ENCODE measurements at places on chromosomes 16 and 17.

DNA sequence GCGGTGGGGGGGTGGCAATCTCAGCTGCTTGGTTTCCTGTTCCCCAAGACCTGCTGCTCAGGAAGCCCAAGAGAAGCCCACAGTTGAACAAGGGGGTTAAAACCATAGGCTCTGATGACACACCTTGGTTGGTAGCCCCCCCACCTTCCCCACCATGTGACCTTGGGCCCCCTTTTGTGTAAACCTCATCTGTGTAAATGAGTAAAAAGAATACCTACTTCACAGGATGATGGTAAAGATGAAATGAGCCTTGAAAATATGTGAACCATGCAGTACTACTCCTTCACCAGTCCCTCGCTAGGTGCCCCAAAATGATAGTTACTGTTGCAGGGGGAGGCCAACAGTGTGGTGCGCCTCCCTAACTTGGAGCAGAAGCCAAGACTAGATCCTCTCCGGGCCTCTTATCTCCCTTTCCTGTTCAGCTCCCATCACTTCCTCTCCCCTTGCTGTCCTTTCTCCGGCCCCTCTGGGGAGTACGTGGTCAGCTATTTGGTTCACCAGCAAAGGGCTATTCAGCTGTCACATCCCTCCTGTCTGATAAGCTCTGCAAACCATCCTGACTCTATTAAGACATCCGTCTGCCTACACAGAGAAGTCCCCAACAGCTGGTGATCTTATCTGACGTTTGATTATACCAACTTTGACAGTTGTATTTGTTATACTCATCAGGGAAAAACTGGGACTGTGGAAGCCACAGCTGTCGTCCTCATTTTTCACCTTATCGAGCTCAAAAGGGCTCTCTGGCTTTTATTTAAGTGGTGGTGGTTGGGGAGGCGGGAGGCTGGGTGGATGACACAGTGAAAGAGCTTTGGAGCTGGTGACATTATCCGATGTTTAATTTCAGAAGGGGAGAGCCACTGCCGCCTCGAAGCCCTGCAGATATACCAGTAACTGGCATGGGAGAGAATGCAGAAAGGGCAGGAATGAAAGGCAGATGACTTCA lies 19.9 kb downstream of the DCAKD start:
- no peak for DNase-seq

DNA sequence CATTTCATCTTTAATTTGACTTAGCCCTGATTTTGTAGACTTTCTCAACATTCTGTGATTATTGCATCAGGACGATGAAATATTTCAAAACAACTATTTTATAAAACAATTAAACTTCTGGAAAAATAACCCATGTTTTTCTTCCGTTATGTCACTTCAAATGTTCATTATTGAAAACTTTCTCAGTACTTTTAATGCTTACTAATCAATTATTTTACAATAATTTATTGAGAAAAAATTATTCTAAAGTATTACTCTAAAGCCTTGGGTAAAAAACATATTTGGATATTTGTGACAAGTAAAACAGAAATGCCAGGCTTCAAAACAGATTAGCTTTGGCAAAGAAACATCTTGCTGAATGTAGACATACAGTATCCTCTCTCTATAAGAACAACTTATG lies 46.3 kb upstream of the DHX40 start:
- no peak for DNase-seq

DNA sequence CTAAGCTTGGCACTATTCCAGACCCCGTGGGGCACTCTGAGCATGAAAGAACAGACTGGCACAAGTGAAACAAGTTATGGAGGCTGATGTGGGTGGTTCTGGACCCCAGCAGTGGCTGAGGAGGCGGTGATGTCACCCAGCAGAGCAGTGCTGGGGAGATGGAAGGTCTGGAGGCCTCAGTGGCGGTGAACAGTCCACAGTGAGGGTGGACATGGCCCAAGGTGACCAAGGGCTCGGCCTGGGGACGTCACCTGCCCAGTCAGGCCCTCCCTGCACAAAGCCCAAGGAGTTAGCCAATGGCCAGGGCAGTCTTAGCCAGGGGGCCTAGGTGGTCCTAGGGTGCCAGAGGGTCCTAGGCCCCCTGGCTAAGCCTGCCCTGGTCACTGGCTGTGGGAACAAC lies 24.5 kb downstream of the SMPD3 start:
- DNase-seq: no peak

DNA sequence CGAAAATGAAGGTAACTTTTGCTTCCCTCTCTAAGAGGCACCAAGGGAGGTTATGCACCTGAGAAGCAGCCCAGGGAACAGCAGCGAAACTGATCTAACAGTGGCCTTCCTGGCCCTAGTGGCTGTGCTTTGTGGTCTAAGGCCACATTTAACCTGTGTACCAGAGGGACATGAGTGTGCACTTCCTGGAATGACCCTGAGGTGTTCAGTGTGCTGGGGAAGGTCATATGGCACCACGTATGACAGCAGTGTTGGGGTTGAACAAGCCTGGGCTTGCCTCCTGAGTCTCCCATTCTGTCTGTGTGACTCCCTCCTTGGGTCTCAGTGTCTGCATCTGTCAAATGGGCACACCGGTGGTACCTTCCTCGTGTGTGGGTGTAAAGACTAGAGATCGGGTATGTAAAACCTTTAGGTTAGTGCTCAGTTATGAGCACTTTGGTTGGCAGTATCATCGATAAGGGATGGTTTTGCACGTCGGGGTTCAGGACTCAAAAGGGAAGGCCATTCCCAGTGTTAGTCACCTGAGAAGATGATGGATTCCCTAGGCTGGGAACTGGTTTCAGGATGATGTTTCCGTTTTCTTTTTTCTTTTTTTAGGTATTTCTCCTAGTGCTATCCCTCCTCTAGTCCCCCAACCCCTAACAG lies 31.9 kb downstream of the PLCG2 start:
- DNase-seq: no peak

- no peak for DNase-seq
Measured at GRCh38 chr17:34399725-34400124, 36.7 kb upstream of the CCL1 start.

DNA sequence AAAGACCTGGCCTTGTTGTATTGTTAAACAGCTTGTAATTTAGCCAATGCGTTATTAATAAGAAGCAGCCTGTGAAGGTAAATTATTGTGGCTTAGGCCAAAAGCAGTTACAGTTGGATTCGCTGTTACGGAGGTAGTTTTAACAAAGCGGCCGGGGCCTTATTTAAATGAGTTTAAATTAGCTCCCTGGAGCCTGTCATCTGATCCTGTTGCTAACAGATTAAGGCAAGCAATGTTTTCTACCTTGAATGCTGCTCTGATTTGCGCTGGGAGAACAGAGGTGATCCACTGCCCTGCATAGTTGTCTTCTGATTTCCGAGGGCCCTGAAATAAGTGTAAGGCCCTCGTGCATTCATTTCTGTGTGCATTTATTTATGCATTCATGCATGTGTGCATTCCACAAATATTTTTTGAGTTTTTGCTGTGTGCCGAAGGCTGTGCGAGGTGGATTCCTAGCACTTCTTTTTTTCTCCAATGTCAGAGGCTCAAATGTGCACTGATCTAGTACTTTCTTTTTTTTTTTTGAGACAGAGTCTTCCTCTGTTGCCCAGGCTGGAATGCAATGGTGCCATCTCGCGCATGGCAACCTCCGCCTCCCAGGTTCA lies 10.9 kb downstream of the SEC14L5 start:
- no peak for DNase-seq

- no peak for DNase-seq
Measured at GRCh38 chr17:47622180-47622549, 27.6 kb upstream of the KPNB1 start.

DNA sequence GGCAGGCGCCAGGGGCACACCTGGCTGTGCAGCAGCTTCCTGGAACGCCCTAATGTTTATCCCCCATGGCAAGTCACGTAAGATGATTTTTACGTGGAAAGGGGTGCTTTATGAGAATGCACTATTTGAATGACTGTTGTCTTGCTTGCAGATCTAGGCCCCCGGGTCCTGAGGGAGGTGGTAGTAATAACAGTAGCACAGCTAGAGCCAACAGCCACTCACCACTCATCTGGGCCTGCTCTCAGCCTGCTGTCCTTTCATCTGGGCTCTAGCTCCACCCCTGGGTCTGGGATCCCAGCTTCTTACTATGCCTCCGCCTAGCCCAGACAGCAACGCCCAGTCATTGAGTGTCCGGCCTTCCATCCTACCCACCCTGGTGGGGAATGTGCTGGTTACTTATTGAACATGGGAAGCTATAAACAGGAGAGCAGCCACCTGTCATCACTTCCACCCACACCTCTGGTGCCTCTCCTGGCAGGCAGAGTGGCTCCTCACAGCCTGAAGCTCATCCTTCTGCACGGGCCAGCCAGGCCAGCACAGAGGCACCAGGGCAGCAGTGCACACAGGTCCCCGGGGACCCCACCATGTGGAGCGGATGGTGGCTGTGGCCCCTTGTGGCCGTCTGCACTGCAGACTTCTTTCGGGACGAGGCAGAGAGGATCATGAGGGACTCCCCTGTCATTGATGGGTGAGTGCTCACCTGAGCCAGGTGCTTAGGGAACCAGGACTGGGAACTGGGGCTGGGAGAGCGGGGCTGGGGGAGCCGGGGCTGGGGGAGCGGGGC lies 16.6 kb downstream of the DPEP1 start:
- DNase-seq: no peak

GRCh38 chr17:75514919-75515495 lies 330 bp downstream of the CASKIN2 start:
- no peak for DNase-seq

DNA sequence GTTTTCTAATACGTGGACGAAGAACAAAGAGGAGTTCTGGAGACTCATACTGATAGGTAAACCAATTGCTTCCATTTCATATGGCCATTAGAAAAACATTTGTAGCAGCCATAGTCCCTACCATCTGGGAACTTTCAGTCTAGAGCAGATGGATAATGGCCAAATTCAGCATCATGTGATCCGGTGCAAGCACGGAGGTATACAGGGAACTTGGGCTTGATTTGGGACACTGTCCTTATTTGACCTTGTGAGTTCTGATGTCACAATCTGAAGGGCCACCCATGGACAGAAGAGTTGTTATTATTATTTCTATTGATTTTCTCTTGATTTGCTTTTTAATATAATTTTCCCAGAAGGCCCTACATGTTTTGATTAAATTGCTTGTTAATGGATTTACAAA lies 154.6 kb upstream of the ZNF267 start:
- DNase-seq: no peak

All from stimulated activated CD8-positive, alpha-beta memory T cell treated with anti-CD3 and anti-CD28 coated beads, Interleukin-4, amount 100 ng/mL, for 48 hours (primary cell).